ENCODE measurements at places on chromosomes 3 and 15.

- no peak for DNase-seq
Observed at GRCh38 chr3:53597136-53597915, 102.9 kb downstream of the CACNA1D start.

- DNase-seq: no peak
Observed at GRCh38 chr3:194714564-194714963, 28.9 kb downstream of the FAM43A start.

- DNase-seq: no peak
Observed at GRCh38 chr15:74964794-74965193, 8.2 kb upstream of the RPP25 start.

GRCh38 chr15:91961357-91961756, 107.8 kb downstream of the SLCO3A1 start:
- DNase-seq: no peak

GRCh38 chr3:57961828-57962447, 46.3 kb upstream of the FLNB start:
- no peak for DNase-seq

DNA sequence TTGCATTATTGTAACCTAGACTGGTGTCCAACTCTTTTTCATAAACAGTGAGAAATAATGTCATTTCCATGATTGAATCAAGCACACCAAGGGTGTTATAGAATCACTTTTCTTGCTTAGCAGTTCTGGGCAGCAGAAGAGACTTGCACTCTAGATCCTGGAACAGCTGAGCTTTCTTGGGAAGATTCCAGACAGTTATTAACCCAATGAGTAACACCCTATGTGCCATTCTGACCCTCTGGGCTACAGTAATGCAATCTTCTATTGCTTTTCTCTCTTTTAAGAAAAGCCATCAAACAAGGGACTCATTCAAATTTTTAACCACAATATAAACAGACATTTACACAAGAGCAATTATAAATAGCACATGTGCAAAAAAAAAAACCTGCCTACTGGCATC, 39.3 kb upstream of the USP3 start:
- DNase-seq: no peak

DNA sequence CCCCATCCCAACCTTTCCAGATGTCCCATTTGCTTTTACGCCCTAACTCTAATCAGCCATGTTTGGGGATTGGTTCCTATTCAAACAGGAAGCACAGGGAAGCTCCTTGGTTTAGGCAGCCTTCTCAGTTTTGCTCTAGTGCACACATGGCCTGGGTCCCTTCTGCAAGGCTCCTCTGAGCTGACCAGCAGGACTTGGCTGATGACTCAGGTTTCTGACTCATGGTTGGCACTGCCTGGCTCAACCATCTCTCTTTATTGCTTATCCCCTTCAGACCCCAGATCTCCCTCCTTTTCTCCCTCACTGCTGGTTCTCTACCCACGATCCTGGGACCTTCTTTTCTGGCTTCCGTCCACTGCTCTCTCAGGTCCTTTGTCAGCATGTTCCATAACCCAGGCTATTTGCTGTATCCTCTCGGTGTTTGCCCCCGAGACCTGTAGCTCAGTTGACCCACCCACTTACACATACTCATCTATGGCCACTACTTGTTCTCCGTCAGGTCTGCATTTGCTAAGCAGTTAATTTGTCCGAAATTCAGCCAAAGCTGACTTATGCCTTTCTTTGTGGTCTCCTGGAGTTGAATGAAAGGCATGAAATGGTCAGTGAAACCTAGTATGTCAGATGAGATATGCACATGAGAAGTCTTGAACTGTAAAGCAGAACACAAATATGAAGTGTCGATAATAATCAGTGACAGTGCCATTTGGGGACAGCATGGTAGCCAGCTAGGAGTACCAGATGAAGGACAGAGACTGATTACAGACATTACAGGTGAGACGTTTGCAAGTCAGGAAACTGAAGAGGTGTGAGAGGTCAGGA, 323.5 kb upstream of the ROPN1 start:
- DNase-seq: no peak

GRCh38 chr3:12461097-12461649, 23.1 kb upstream of the TSEN2 start:
- DNase-seq: no peak

DNA sequence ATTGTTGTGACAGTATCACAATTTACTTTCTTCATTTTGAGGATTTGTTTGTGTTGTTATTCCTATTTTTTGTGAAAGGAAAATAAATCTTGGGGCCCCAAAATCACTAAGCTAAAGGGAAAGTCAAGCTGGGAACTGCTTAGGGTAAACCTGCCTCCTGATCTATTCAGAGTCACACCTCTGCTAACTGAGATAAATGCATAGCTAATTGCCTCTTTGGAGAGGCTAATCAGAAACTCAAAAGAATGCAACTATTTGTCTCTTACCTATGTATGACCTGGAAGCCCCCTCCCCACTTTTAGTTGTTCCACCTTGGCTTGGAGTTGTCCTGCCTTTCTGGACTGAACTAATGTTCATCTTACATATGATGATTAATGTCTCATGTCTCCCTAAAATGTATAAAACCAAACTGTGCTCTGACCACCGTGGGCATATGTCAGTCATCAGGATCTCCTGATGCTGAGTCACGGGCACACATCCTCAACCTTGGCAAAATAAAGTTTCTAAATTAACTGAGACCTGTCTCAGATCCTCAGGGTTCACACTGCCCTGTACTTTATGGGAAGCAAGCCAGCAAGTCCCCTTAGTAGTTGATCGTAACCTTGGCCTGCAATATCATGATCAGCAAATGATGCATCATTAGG, 523.2 kb upstream of the GOLIM4 start:
- no peak for DNase-seq

DNA sequence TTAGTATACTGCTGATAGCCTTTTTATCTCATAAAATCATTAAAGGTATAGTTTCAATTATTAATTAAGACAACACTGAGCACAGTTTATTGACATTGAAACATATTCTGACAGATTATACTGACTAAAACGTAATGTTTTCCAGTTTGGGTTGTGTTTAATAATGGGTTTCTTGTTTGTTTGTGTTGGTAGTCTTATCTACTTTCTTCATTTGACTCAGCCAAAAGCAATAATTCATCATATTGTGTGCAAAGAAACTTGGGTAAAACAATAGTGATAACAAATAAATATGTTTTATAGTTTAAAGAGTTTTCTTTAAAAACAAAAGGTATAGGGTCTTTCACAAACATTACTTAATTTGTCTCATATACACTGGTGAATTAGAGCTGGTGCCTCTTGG, 629.2 kb upstream of the AGTR1 start:
- DNase-seq: no peak

DNA sequence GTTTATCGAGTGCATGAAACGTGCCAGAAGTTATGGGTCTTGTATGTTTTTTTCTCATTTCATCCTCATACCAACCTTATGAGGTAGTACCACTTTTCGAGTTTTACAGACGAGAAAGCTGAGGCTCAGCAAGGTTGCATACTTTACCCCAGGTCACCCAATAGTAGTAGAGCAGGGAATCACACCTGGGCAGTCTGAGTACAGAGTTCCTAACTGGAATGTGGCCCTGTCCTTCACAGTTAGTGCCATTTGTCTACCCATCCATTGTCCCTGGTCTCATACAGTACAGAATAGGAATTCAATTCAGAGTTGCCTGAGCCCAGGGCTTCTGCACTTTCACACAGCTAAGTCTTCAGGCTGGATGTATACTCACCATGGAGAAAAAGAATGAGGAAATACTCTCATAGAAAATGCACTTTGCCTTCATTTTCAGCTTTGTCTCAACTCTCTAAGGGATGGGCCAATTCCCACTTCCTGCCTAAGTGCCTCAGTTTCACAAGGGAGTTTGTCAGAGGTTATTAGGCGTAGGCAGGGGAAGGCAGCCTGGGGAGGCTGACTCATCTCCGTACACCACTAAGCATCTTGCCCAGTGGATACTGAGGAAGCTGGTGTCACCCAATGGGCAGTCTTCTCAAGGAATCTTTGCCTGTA, 93.2 kb downstream of the TMEM212 start:
- DNase-seq: no peak

DNA sequence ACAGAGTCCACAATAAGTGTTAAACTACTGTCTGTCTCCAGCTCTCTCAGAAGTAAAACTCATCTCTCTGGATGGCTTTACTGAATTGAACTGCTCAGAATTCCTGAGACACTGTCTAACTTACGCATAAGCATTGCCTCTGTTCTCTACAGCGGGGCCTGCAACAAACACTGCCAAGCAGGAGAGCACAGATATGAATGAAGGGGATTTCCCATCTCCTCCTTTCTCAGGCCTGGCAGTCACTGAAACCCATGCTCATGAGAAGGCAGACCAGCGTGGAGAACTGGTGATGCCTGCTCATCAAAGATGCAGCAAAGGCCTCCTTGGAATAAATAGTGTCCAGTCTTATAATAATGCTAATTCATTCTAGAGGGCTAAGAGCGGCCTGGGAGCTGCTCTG, 10.3 kb downstream of the RASGRP1 start:
- no peak for DNase-seq

DNA sequence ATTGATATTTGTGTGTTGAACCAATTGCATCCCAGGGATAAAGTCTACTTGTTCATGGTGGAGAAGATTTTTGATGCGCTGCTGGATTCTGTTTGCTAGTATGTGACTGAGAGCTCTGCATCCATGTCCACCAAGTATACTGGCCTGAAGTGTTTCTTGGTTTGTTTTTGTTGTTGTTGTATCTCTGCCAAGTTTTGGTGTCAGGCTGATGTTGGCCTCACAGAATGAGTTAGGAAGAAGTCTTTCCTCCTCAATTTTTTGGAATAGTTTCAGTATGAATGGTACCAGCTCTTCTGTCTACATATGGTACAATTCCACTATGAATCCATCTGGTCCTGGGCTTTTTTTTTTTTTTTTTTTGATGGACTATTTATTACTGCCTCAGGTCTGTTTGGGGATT, 50.9 kb upstream of the OSTN start:
- no peak for DNase-seq

DNA sequence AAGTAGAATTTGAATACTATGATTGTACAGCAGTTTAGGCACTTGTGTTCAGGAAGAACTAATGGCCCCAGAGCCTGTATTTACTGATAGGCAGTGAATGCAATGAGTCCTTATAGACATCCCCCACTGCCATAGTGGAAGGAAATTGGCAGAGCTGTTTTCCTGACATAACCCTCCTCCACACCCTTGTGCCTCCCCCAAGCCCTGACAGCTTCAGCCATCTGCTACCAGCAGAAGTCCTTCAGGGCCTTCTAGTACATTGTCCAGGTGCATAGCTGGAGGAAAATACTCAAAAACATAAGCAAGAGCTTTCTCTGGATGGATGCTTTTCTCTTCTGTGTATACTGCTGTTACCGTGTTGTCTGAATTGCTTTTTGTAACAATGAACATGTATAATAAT, 20.6 kb downstream of the ARHGAP31 start:
- no peak for DNase-seq
